Activated CD4-positive, alpha-beta T cell treated with anti-CD3 and anti-CD28 coated beads, Interleukin-2, amount 50 U/mL, for 48 hours (primary cell): ENCODE measurements at places on chromosomes 7 and 10.

- no peak for DNase-seq
Observed at GRCh38 chr7:138072726-138073125, 3.5 kb upstream of the AKR1D1 start.

DNA sequence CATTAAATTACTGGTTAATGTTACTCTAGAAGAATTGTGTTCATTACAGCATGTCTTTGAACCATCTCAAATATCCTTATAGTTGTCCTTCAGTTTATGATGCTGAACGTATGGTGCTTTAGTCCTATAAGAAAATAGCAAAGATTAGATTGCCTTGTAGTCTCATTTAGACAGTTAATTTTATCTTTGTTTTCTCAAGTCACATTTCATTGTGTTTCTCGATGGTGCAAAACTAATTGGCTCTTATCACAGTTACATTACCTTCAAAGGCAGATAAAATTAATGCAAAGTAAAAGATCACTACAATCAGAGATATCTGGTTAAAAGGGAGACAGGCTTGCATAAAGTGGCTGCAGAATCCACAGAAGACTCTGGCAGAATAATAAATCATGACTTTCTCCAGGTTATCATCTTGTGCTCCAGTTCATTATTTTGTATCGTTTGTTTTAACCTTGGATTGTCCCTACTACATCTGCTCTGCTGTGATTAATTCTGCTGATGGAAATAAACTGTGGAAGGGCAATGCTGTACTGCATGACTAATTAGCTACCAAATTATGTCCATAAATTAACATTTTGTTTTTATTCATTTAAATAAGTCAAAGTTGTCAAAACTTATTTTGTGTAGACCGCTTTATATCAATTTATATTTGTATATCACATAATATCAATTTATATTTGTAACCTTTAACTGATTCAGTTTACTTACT is 24.2 kb downstream of the PRPS1L1 start:
- no peak for DNase-seq

- DNase-seq: no peak
Observed at GRCh38 chr7:40682696-40683095, 547.9 kb downstream of the SUGCT start.

DNA sequence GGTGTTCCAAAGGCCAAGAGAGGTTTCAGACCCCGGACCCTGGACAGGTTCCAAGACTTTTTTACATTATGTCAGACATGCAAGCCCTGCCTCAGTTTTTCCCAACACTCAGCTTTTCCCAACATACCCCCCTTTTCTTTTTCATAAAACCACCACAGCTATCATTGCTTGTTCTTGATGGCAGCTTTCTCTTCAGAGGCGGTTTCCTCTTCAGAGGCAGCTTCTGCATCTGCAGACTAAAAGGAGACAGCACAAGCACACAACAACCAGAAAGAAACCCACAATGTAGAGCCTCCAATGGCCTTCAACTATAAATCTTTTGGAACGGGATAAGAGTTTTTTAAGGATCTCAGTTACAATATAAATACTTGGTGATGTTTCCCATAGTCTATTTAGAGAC is 19.3 kb downstream of the GIMAP6 start:
- no peak for DNase-seq

- no peak for DNase-seq
Observed at GRCh38 chr10:133471300-133472109, 17.8 kb downstream of the SCART1 start.

- no peak for DNase-seq
Observed at GRCh38 chr7:125892434-125892833, 962.8 kb upstream of the POT1 start.
